SJCRH30 (cell line): ENCODE measurements at places on chromosomes 2 and 18.
A peak's percentile ranks its signal among the peaks of the same experiment; 100 is the strongest.

DNA sequence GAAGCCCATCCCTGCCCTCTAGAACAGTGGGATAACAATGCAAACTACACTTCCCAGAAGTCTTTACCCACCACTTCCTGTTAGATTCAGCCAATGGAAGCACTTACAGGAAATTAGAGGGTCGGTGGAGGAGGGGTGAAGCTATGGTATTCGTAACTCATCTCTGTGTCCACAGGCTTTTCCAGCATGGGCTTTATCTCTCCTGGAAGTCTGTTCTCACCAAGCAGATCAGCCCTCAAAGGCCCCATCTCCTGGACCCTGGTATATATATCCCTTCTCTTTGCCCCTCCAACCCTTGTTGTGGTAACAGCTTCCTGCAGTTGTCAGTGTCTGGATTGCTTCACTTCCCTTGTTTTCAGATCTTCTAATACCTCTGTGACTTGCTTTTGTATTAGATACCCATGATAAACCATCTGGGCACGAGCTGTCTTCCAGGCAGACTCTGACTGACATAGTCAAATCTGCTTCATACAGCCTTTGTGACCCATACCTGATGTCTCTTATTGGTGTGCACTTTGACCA lies 475.0 kb upstream of the POU3F3 start:
- peak; percentile 72 for DNase-seq

- no peak for DNase-seq
These were observed 687 bp downstream of the CTDP1 start for GRCh38 chr18:79680100-79680879.

GRCh38 chr18:39942702-39943101 lies 2012.3 kb upstream of the PIK3C3 start:
- DNase-seq, result no peak

DNA sequence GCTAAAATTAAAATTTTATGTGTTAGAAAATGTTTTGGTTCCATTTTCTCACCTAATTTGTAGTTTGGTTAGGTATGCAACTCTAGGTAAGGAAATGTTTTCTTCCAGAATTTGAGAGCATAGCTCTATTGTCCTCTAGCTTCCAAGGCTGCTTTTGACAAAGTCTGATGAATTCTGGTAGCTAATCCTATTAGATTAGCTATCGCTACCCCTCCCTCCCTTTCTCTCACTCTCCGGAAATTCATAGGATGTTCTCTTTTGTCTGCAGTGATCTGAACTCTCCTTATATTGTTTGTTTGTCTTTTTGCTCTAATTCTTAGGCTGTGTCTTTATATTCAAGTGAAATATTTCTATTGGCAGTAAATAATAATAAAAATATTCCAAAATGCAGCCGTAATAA lies 382.9 kb downstream of the DCC start:
- DNase-seq, result no peak

GRCh38 chr18:43875511-43875910 lies 598.2 kb upstream of the SYT4 start:
- no peak for DNase-seq

GRCh38 chr18:70693246-70693645 lies 404.4 kb downstream of the SOCS6 start:
- peak; percentile 15 for DNase-seq

DNA sequence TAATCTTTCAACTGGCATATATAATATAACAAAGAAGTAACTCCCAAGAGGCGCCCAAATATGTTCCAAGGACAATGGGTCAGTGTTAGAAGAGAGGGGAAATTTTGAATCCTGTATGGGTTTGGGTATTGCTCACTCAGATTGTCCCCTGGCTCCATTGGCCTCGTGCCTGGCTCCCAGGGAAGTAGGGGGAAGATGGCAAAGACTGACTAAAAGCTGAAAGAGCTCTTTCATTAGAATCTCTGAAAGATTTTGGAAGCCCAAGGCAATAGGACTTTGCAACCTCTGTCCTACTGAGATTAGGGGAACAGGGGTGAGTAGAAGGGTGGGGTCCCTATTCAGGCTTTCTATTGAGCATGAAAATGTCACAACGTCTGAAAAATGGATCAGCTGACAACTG lies 1272.8 kb upstream of the ZEB2 start:
- peak; percentile 13 for DNase-seq

DNA sequence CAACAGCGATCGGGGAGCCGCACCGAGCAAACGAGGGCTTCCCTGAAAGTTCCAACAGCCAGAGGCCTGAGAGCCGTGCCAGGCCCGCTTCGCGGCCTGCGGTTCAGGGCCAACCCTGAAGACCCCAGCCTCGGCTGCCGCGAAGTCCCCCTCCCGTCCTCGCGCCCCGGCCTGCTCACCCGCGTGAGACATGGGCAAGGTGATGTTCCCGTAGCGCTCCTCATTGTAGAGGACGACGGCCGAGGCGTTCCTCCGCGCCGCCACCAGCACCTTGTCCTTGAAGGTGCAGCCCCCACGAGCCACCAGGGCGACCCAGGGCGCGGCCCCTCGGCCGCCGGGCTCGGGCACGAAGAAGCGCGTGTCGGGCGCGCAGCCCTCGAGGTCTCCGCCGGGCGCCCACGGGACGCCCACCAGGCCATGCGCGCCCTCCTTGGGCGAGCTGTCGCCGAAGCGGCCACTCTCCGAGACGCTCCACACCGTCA lies 510 bp downstream of the RNF149 start:
- DNase-seq, result peak; percentile 16

DNA sequence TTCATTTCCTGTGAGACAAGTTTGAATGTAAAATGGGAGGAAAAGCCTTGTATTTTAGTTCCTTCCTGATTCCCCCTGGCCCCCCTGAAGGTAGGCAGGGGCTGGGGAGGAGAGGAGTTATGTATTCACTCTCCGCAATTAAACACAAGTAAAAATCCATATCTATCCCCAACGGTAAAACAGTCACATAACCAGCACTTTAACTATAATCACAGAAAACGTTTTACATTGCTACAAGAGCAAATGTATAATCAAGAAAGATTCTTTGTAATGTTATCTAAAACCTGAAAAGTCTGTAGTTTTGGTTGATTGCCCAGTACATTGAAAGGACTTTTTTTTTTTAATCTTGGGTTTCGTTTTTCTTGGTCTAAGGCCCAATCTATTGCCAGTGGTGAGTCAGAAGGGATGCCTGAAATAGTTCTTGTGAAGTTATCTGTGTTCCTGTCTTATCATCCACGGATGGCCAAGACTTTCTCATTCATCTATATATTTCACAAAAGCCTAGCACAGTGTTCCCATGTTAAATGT lies 34.5 kb upstream of the CCNYL1 start:
- DNase-seq, result no peak

DNA sequence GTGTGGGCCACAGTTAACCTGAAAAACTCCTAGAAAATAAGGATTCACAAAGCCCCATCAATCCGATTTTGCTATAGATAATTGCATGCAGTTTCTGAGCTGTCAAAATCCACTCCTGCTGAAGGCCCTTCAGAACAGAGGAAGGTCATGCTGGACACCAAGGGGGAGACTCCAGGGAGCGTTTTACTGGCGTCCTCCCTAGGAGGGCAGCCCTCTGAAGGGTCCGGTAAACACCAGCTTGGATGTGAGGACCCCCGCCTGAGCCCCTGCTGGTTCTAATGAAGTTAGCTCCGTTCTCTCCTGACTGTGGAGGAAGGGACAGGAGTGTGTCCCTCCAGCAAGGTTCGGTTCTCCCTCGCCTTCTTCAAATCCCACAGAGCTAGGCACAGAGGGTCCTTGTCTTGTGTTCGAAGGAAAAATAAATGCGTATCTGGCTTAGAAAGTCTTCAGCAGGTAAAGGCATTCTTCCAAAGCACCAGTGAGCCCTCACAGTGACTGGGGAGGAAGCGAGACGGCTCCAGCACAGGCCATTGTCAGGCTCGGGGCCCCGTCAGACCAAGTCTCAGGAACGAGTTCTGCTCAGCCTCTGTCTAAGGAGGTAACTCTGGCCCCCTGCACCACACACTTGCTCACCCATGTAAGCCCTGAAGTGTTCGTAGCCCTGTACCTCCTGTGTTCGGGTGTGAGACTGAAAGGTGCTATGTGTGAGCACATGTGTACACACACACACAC lies 41.6 kb downstream of the CABLES1 start:
- no peak for DNase-seq

GRCh38 chr2:1663621-1664020 lies 80.7 kb downstream of the PXDN start:
- DNase-seq, result no peak

- no peak for DNase-seq
These were observed 281.1 kb upstream of the EPAS1 start for GRCh38 chr2:46016091-46016490.

GRCh38 chr2:54836477-54836876 lies 113.0 kb downstream of the EML6 start:
- peak; percentile 48 for DNase-seq

DNA sequence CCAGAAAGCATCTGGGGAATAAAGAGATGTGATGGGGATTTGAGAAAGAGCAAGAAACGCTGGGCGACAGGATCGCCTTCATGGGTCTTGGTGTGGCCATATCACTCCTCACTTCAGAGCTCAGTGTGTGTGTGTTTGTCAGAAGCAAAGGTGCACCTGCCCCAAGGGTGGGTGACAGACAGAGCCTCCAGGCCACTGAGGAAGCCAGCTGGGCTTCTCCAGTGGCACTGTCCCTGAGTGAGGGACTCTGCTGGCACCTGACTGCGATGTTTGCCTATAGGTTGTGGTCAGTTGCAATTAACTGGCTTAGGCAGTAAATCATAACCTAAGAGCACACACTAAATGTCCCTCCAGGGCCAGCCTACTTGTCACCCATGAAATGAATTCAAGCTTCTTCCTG lies 23.5 kb upstream of the GNAL start:
- no peak for DNase-seq

DNA sequence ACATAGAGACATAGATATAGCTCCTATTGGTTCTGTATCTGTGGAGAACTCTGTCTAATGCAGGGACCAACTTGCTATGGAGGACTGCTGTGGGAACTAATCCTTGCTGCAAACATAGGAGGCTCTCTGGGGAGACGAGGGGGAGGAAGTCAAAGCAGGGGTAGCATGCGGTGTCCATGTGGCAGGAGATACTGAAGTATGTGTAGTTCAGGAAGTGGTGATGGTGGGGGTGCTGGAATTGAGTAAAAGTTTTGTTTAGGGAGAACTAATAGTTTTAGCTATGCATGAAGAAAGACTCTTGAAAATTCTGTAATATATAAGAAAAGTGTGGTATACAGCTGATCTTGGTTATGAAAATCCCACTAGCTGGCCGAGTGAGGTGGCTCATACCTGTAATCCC lies 62.0 kb downstream of the ANKRD44 start:
- DNase-seq, result no peak

DNA sequence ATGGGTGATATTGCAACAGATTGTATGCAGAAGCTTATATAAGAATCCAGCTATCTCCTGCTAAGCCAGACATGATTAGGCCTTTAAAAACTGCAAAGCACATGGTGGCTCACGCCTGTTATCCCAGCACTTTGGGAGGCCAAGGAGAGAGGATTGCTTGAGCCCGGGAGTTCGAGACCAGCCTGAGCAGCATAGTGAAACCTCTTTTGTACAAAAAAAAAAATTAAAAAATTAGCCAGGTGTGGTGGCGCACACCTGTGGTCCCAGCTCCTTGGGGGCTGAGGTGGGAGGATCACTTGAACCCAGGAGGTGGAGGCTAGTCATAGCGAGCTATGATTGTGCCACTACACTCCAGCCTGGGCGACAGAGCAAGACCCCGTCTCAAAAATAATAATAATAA lies 204.6 kb downstream of the TNS1 start:
- no peak for DNase-seq

GRCh38 chr2:233312874-233313273 lies 5.3 kb downstream of the SAG start:
- DNase-seq, result no peak

GRCh38 chr18:22073411-22073810 lies 96.0 kb upstream of the GATA6 start:
- DNase-seq, result no peak

- DNase-seq, result no peak
These were observed 40.6 kb upstream of the RFX8 start for GRCh38 chr2:101515477-101515876.

DNA sequence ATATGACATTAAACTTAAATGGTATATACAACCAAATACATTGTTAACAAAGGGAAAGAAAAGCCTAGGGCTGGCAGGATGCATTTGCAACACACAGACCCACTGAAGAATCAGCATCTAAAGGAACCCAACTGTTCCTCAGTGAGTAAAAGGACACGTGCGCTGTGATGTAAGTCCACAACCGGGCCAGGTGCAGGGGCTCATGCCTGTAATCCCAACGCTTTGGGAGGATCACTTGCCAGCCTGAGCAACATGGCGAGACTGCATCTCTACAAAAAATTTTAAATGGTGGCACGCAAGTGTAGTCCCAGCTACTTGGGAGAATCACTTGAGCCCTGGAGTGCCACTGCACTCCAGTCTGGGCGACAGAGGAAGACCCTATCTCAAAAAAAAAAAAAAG lies 3.9 kb downstream of the DTNB start:
- no peak for DNase-seq

- no peak for DNase-seq
These were observed 542.1 kb downstream of the PID1 start for GRCh38 chr2:228728961-228729360.

DNA sequence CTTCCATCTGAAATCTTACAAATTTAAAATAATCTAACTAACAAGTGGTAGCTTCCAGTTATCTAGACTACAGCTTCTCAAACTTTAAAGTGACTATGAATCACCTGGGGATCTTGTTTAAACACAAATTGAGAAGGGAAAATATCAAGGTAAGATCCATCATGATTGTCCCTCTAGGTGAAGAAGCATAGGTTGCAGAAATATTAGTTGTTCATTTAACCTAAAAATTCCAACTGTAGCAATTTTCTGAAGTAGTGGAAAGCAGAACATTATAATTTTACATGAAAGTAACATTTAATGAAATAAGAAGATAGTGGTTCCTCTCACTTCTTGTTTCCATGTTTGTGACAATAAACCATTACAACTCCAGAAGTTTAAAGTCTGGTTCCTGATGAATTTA lies 17.3 kb downstream of the GALNT3 start:
- DNase-seq, result no peak

DNA sequence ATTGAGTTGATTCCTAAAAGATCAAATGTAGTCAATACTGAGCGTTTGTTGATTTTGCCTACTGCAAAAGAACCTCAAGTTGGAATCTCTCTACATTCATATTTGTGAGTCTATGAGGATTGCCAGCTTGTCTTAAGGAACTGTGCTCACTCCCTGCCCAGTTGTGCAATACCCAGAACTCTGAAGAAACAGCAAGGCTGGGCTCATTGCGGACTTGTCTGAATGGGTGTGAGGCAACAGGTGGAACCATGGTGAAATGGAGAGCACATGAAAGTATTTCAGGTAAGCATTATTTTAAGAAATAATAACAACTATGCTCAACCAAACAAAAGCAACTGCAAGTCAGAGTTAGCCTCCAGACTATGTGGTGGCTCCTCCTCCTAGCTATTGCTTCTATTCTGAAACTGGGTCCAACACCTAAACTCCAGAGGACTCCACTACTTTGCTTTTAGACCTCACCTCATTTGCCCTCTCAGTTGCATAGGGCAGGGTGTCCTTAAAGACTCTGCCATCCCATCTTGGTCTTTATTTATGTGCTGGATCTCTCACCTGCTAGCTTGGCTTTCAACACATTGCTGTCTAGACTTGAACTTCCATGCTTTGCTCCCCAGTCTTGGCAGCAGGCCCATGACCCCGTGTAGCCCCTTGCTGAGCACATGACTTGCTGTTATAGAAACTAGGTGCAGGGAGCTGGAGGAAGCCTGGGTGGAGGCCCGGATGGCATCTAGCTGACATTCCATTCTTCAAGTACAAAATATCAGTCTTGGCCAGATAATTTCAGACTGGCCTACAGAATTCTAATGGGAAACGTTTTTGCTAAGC lies 94.8 kb upstream of the ARL5A start:
- peak; percentile 43 for DNase-seq
